WTC11 (cell line): ENCODE measurements at places on chromosomes 13 and 19.
A peak's percentile ranks its signal among the peaks of the same experiment; 100 is the strongest.

DNA sequence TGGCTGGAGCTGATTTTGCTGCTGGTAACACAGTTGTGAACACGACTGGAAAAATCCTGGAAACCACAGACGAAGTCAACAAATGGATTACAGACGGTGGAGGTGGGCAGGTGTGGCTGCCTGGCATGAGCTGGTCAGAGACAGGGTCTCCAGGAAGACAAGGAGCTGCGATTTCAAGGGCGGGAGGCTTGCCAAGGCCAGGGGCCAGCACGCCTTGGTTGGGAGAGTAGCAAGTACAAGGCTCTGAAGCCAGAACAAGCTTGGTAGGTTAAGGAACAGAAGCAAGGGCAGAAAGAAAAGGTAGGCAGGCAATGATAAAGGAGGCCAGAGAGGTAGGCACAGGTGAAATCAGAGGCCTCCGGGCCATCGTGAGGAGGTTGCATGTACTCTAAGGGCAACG, 50.7 kb upstream of the AMER2 start:
- H3K27me3 ChIP-seq, result peaks cover 2% of the 10 kb centered on the region; the same call in 1 of the 2 replicates
- no peak overlapping the region for H3K4me3 ChIP-seq
- no peaks in the 10 kb centered on the region for H3K36me3 ChIP-seq
- H3K4me1 ChIP-seq, result peaks cover 3% of the 10 kb centered on the region; the same call in 1 of the 2 replicates
- DNase-seq, result no peak

- H3K4me1 ChIP-seq, result peaks cover 9% of the 10 kb centered on the region
- no peaks in the 10 kb centered on the region for H3K36me3 ChIP-seq
- H3K4me3 ChIP-seq, result no peak overlapping the region
- H3K27ac ChIP-seq, result no peak overlapping the region
- no peak for DNase-seq
These were observed 64.6 kb upstream of the RAP2A start for GRCh38 chr13:97369261-97369893.

DNA sequence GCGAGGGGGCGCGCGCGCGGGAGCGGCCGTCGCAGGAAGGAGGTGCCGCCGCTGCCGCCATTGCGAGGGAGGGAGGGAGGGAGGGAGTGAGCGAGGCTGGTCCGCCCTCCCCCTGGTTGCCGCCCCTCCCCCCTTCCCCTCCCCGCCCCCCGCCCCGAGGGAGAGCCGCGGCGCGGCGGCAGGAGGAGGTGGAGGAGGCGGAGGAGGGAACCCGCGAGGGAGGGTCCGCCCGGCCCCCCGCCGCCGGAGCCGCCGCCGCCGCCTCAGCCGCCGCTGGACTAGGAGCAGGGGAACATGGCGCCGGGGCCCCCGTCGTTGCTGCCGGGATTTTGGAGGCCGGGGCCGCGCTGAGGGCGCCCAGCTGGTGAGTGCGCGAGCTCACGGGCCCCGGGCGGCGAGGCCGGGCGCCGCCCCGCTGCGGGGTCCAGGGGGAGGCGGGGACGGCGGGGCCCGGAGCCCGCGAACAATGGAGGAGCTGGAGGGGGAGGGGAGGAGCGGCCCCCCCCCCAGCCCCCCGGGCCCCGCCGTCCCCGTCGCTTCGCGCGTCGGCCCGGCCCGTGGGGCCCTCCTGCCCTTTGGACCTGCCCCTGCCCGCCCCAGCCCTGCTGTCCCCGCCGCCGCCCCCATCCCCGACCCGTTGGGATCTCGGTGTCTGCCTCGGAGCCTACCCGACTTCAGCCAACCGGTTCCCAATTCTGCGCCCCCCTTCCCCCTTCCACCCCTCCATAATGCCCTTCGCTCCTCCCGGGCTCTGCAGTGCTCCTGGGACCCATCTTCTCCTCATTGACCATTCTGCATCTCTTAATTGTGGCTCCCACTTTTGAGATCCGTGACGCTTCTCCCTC, at the start of gene ARHGAP35:
Gene ARHGAP35 (plus strand): TSS at position 152 of the 845 bp plus-strand sequence. CDS start 57,679 bp downstream, outside the sequence.
- DNase-seq, result peak; percentile 69
- peak within 1 kb of the TSS; percentile 74 for H3K4me3 ChIP-seq
- H3K4me1 ChIP-seq, result peaks cover 13% of the 10 kb centered on the region
- H3K27ac ChIP-seq, result peak within 1 kb of the TSS; percentile 98
- no peaks in the 10 kb centered on the region for H3K36me3 ChIP-seq

- no peaks in the 10 kb centered on the region for H3K4me1 ChIP-seq
- no peak overlapping the region for H3K27ac ChIP-seq
- H3K4me3 ChIP-seq, result no peak overlapping the region
- peaks cover 11% of the 10 kb centered on the region for H3K36me3 ChIP-seq
- no peak for DNase-seq
These were observed 417.1 kb downstream of the OLFM4 start for GRCh38 chr13:53445686-53446085.

DNA sequence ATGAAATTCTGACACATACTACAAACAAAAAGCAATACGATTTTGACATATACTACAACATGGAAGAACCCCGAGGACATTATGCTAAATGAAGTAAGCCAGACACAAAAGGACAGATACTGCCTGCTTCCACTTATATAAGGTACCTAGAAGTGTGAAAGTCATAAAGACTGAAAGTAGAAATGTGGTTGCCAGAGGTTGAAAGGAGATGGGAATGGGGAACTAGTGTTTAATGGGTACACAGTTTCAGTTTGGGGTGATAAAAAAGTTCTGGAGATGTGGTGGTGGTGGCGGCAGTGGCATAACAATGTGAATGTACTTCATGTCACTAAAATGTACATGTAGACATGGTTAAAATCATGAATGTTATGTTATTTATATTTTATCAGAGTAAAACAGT, 12.1 kb upstream of the NDFIP2 start:
- H3K4me1 ChIP-seq, result no peaks in the 10 kb centered on the region
- no peaks in the 10 kb centered on the region for H3K36me3 ChIP-seq
- no peak overlapping the region for H3K27ac ChIP-seq
- H3K4me3 ChIP-seq, result no peak overlapping the region

- H3K4me3 ChIP-seq, result no peak overlapping the region
- DNase-seq, result no peak
- H3K27me3 ChIP-seq, result peaks cover 8% of the 10 kb centered on the region
- H3K36me3 ChIP-seq, result no peaks in the 10 kb centered on the region; the same call in 1 of the 2 replicates
- peaks cover 64% of the 10 kb centered on the region for H3K4me1 ChIP-seq
These were observed 106.9 kb upstream of the UBL3 start for GRCh38 chr13:29957320-29957719.

DNA sequence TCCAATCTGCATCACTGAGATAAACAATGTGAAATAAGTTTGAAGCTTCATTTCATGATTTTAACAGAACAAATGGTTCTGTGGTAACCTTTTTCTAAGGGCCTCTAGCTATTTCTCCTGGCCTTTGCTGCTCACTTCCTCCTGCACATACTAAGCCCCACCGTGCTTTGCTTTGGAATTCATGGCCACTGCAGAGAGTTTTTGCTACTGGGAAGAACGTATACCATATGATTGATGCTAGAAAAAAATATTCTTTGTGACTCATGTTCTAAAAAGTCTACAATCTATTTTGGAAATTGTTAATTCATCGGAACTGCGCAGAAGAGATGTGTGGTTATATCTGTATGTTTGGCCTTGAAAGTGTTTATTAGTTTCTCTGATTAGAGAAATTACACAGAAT, 747.3 kb downstream of the PCDH9 start:
- no peak overlapping the region for H3K27ac ChIP-seq
- H3K36me3 ChIP-seq, result peaks cover 11% of the 10 kb centered on the region
- no peaks in the 10 kb centered on the region for H3K4me1 ChIP-seq

GRCh38 chr19:13302526-13303270, 152.5 kb downstream of the IER2 start:
- H3K27me3 ChIP-seq, result no peaks in the 10 kb centered on the region
- no peaks in the 10 kb centered on the region for H3K4me1 ChIP-seq
- no peak for DNase-seq

DNA sequence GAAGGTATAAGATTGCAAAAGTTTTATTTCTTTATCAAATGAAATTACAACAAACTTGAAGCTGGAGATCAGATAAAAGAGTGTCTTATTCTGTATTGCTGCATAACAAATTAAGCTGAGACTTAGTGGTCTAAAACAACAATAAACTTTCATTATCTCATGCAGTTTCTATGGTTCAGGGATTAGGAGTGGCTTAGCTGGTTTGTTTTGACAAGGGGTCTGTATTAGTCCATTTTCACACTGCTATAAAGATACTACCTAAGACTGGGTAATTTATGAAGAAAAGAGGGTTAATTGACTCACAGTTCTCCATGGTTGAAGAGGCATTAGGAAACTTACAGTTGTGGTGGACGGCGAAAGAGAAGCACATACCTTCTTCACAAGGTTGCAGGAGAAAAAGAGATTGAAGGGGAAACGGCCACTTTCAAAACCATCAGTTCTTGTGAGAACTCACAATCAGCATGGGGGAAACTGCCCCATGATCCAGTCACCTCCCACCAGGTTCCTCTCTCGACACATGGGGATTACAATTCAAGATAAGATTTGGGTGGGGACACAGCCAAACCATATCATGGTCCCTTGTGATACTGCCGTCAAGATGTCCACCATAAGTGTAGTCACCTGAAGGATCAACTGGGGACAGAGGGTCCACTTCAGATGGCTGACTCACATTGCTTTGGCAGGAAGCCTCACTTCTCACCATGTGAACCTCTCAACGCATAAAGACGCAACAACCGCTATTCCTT, 97.8 kb downstream of the RNF17 start:
- no peak for DNase-seq
- no peaks in the 10 kb centered on the region for H3K27me3 ChIP-seq
- no peaks in the 10 kb centered on the region for H3K4me1 ChIP-seq
- no peak overlapping the region for H3K4me3 ChIP-seq
- H3K36me3 ChIP-seq, result no peaks in the 10 kb centered on the region

- no peak overlapping the region for H3K4me3 ChIP-seq
- no peaks in the 10 kb centered on the region for H3K27me3 ChIP-seq
- H3K36me3 ChIP-seq, result no peaks in the 10 kb centered on the region
- no peak overlapping the region for H3K27ac ChIP-seq
- H3K4me1 ChIP-seq, result no peaks in the 10 kb centered on the region
- no peak for DNase-seq
These were observed 100.0 kb downstream of the KLF5 start for GRCh38 chr13:73158851-73159250.

DNA sequence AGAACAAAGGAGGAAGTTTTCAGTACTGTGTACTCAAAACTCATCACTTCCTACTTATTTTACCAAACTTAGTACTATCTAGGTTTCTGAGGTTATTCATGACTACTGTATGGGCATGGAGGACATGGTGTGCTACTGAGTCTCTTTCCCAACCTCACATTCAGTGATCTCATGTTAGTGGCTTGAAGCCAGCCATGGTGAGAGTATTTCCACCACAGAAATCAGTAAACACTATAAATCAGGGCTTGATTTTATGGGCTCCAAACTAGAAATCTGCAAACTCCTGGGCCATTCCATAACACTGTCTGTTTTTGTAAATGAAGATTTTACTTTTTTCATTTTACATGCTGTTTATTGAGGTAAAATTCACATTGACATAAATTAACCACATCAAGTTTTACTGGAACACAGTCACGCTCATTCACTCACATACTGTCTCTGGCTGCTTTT, 19.7 kb downstream of the MED26 start:
- no peak for DNase-seq
- no peak overlapping the region for H3K4me3 ChIP-seq
- peak overlapping the region; percentile 4; the same call in 1 of the 2 replicates for H3K27ac ChIP-seq

GRCh38 chr13:111363121-111363520, 42.7 kb downstream of the TEX29 start:
- no peaks in the 10 kb centered on the region for H3K36me3 ChIP-seq
- no peak overlapping the region for H3K27ac ChIP-seq
- peaks cover 20% of the 10 kb centered on the region for H3K4me1 ChIP-seq

GRCh38 chr13:35501661-35502235, 25.3 kb upstream of the MAB21L1 start:
- H3K36me3 ChIP-seq, result no peaks in the 10 kb centered on the region
- peaks cover 5% of the 10 kb centered on the region; the same call in 1 of the 2 replicates for H3K4me1 ChIP-seq
- no peak overlapping the region for H3K4me3 ChIP-seq
- no peak for DNase-seq

- no peak overlapping the region for H3K4me3 ChIP-seq
- no peak overlapping the region for H3K27ac ChIP-seq
- peaks cover 33% of the 10 kb centered on the region for H3K4me1 ChIP-seq
- no peak for DNase-seq
These were observed 187.6 kb upstream of the TSC22D1 start for GRCh38 chr13:44763615-44764301.

DNA sequence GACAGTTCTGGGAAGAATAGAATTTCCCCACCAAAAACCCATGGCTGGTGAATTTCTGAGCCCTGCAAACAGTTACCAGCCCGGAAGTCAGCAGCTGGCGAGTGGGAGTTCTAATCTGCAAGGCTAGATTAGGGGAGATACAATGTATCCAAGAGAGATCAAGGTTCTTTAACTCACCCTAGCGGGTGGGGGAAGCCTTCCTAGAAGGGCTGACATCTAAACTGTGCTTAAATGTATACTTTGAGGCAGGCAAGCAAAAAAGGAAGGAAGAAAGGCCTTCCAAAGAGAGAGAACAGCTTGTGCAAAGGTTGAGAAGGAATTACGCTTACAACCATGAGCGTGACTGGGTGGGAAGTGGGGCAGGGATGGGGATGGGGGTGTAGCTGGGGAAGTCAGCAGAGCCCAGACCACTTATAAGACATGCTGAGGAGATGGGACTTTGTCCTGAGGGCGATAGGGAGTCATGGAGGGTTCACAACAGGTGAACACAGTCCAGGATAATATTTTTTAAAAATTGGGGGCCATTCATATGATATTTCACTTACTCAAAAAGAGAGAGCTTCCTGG, 20.8 kb upstream of the ZNRF4 start:
- H3K27me3 ChIP-seq, result peaks cover 64% of the 10 kb centered on the region
- no peak for DNase-seq
- peak overlapping the region; percentile 25 for H3K4me3 ChIP-seq
- no peak overlapping the region for H3K27ac ChIP-seq
- H3K36me3 ChIP-seq, result no peaks in the 10 kb centered on the region

DNA sequence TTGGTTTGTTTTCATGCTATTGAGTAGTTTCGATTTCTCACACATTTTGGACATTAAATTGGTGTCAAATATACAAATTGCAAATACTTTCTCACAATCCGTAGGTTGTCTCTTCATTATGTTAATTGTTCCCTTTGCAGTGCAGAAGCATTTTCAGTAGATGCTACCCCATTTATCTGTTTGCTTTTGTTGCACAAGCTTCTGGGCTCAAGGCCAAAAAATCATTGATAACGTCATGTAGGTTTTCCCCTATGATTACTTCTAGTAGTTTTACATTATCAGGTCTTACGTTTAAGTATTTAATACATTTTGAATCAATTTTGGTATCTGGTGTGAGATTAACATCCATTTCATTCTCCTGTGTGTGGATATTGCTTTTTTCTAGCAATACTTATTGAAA, 14.0 kb upstream of the ZNF347 start:
- H3K4me3 ChIP-seq, result no peak overlapping the region
- H3K27me3 ChIP-seq, result no peaks in the 10 kb centered on the region
- no peak overlapping the region for H3K27ac ChIP-seq
- no peaks in the 10 kb centered on the region for H3K4me1 ChIP-seq
- DNase-seq, result no peak

- no peaks in the 10 kb centered on the region for H3K4me1 ChIP-seq
- no peak for DNase-seq
- H3K36me3 ChIP-seq, result peaks cover 50% of the 10 kb centered on the region
- no peaks in the 10 kb centered on the region for H3K27me3 ChIP-seq
- H3K27ac ChIP-seq, result no peak overlapping the region
These were observed 21.7 kb downstream of the PAF1 start for GRCh38 chr19:39369200-39369599.
